ENCODE measurements at places on chromosomes 1 and 21.

DNA sequence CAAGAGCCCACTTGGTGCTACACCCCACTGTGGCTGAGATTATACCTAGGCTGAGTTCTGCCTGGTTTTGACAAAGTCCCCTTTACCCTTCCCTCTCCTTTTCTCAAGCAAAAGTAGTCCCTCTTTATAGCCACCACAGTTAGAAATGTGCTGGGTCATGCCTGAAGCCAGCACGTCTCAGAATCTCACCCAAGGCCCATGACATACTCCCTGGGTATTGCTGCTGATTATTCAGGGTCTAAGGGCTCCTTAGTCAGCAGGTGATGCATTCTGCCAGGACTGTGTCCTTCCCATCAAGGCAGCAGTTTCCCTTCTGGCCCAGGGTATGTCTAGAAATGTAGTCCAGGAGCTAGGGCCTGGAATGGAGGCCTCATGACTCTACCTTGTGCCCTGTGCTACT lies 67.3 kb upstream of the COX20 start:
- DNase-seq = peak; percentile 46

DNA sequence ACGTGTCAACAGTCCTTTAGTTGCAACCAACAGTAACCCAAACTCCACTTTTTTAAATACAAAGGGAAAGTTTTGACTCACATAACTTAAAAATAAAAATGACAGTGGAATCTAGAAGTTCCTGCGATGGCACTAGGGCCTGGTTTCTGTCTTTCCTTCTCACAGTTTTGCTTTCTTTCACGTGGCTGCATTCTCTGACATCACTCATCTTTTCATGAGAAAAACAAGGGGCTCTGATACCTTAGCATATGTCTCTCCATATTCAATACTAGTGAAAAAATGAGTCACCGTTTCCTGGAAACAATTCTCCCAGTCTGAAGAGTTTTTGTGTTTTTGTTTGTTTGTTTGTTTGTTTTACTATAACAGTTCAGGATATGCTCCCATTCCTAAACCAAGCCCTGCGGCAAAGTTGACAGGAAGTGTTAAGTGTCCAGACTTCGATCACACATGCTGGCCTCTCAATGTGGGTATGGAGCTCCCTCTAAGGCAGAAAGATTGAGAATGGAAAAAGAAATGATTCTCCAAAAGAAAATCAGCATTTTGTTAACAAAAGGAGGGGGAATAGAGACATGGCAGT lies 483.3 kb downstream of the TTLL7 start:
- DNase-seq = no peak

GRCh38 chr1:23559136-23559984 lies at the start of gene ID3:
TSS of gene ID3 (minus strand) at chr1:23559501. CDS start at chr1:23559426, 75 bp downstream.
- DNase-seq = peak; percentile 97

- peak; percentile 96 for DNase-seq
Observed at GRCh38 chr1:245874942-245875580, 632.0 kb downstream of the SMYD3 start.
